ENCODE measurements at places on chromosomes 2 and 18.

GRCh38 chr18:23136326-23137096, 1.2 kb downstream of the CABLES1 start:
- no peak for DNase-seq

DNA sequence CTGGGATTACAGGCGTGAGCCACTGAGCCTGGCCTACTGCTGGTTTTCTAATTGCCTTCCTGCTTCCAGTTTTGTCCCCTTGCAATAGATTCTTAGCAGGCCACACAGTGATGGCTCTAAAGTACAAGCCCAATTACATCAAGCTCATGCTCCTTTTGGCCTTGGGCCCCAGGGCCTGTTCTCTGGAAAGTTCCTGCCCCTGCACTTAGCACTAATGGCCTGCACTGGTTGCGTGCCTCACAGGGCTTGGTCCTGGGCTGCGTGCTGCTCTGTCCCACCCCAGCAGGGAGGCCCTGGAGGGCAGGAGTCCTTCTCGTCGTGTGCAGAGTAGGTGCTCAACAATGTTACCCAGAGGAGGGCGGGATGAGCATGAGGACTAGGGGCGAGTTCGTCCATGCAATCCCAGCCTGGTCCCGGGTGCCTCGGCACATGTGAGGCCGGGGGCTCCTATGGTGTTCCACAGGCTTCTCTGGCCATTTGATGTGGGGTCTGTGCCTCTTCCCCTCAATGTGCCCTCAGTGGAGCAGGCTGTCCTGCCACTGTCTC, 51.7 kb downstream of the PDCL3 start:
- DNase-seq = no peak

DNA sequence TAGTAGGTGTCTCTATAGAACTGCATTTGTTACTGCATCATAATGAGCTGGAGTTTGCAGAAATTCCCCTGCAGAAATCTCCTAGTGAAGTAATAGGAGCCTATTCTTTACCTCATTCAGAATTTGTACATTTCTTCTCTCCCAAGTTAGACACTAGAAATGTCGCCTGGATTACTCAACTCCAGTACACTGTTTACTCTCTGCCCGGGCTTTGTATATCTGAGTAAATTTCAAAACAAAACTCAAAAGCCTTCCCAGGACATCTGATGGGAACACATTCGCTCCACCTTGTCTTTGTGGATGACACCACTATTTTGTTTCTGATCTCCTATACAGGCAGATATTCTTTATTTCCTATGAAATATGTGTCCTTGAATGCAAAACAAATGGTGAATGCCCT, 76.8 kb downstream of the POU3F3 start:
- no peak for DNase-seq

DNA sequence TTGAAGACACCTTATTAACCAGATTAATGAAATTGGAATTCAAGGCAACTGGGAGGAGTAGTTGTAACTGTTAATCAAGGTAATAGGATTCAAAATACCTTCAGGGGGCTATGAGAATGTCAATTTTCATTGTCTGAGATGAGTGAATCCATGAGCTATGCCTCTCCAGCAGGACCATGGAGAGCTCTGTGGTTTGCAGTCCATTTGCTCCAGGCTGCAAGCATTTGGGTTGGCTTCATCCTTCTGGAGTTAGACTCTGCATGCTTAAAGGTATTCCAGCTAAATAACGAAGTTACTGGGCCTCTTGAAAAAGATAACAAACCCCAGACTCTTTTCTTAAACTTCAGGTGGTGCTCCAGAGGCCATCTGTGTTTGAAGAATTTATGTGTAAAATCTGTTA, 207.1 kb upstream of the SLC8A1 start:
- no peak for DNase-seq

DNA sequence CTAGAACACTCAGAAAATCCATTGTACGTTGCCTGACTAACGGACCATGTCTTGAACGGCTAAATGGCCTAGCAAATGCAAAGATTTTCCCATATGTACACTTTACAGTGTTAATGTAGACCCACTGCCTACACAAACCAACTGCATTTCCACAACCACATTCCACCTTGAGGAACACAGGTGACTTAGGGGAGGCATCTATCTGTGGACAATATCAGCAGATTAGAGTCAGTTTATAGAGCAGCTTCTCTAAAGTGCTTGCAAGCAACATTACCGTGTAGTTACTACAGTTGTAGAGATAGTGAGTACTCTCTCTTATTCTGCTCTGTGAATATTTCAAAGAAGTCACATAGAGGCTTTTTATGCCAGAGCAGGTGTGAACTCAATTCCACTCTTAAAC, 139.6 kb downstream of the TCF4 start:
- DNase-seq = no peak

GRCh38 chr2:56170988-56171387, 12.8 kb upstream of the CCDC85A start:
- no peak for DNase-seq

- peak; percentile 9 for DNase-seq
Measured at GRCh38 chr2:33372940-33373553, 103.4 kb upstream of the RASGRP3 start.

- DNase-seq = no peak
Measured at GRCh38 chr2:74128206-74128605, 19.5 kb downstream of the BOLA3 start.

- DNase-seq = no peak
Measured at GRCh38 chr2:229714080-229714735, at the start of gene DNER. Gene DNER, minus strand, starts transcription at chr2:229714555. Its CDS starts 132 bp downstream, at chr2:229714423.

DNA sequence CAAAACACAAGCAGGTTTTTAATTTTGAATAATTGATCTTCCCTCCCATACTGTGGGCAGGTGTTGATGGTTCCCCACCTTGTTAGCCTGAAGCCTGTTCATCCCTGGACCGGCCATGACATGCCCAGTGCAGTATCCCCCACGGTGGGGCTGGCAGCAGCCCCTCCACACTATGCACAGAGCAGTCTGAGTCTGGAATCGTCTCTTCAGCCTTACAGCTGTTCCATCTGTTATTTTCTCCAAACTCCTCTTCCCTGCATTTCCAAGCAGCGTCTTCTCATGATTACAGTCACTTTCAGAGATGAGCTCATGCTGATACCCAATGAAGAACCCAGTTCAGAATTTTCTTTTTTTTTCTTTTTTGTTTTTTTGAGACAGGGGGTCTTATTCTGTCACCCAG, 68.2 kb downstream of the ADI1 start:
- no peak for DNase-seq

GRCh38 chr18:60157810-60158209, 214.8 kb downstream of the MC4R start:
- no peak for DNase-seq

- peak; percentile 1 for DNase-seq
Measured at GRCh38 chr2:162261032-162261945, 18.0 kb upstream of the FAP start.

- DNase-seq = no peak
Measured at GRCh38 chr2:127149384-127149783, 42.4 kb upstream of the BIN1 start.

DNA sequence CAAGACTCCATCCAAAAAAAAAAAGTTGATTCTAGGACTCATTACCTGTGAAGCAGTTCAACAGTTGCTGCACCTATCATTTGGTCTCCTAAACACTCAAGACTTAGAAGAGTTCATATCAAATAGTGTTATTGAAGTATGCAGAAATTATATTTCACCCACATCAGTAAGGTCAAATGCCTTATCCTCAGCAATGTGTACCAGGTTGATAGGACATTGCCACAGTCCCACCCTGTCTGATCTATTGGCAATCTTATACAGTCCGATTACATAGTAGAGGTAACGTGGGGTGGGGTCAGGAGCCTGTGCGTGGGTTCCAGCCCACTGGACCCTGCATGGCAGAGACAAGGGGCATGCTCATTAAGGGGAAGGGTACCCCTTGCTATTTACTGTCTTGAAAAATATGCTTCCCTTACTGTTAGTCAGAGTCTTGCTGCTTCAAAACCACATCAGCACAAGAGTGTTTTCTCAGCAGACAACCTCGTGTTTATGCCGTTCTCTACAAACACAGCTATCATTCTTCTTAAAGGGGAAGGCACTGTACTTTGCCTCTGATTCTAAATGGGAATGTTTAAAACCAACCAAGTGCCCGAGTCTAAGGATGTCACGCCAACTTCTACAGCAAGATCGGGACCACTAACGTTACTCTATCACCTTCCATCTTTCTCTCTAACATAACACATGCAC, 115.2 kb downstream of the MTCL1 start:
- no peak for DNase-seq

GRCh38 chr2:38182492-38183003, 106.6 kb upstream of the CYP1B1 start:
- no peak for DNase-seq

GRCh38 chr2:16100006-16100405, 159.7 kb downstream of the MYCN start:
- DNase-seq = no peak

- DNase-seq = no peak
Measured at GRCh38 chr2:128324897-128325410, 6.3 kb upstream of the HS6ST1 start.

- no peak for DNase-seq
Measured at GRCh38 chr2:18413676-18414396, 146.6 kb downstream of the RDH14 start.

- DNase-seq = no peak
Measured at GRCh38 chr2:109400102-109400501, 213.7 kb downstream of the SEPTIN10 start.

DNA sequence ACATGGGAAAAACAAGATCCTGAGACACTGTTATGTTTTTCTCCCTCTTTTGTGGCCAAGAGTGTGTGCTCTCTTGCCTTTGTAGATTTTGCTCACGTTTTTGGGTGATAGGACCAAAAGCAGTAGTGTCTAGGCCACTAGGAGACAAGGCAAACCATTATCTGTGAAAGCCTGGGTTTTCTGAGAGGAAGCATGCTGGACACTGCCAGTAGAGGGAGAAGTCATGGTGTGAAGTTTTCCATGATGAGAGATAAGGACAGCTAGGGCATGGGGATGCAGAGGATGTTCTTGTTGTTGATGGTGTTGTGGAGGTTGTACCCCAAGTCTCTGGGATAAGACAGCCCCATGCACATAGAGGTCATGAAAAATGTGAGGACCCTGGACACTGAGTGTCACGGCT, 285.3 kb downstream of the SOX11 start:
- no peak for DNase-seq

- no peak for DNase-seq
Measured at GRCh38 chr2:149339324-149339723, 8.9 kb downstream of the LYPD6 start.

GRCh38 chr2:127320586-127321275, 26.8 kb upstream of the ERCC3 start:
- DNase-seq = no peak

DNA sequence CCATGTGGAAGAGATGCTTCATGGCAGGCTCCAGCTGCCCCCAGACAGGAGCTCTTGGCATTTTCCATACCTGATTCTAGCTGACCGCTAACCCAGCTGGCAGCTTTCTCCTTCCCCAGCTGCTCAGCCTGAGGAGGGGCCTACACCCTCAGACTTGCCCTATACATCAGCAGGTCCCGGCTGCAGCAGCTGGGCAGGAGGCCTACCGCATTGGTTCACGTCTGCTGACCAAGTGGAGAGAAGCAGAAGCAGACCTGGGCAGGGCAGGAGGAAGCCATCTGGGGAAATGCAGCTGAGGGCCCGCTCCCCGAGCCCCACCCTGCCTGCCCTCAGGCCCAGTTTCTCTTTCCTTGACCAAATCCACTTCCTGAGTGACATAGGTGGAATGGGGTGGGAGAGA, 50.7 kb downstream of the LBH start:
- no peak for DNase-seq

GRCh38 chr2:46967990-46968647, 52.5 kb upstream of the MCFD2 start:
- no peak for DNase-seq

- no peak for DNase-seq
Measured at GRCh38 chr2:155382776-155383175, 684.3 kb downstream of the KCNJ3 start.

DNA sequence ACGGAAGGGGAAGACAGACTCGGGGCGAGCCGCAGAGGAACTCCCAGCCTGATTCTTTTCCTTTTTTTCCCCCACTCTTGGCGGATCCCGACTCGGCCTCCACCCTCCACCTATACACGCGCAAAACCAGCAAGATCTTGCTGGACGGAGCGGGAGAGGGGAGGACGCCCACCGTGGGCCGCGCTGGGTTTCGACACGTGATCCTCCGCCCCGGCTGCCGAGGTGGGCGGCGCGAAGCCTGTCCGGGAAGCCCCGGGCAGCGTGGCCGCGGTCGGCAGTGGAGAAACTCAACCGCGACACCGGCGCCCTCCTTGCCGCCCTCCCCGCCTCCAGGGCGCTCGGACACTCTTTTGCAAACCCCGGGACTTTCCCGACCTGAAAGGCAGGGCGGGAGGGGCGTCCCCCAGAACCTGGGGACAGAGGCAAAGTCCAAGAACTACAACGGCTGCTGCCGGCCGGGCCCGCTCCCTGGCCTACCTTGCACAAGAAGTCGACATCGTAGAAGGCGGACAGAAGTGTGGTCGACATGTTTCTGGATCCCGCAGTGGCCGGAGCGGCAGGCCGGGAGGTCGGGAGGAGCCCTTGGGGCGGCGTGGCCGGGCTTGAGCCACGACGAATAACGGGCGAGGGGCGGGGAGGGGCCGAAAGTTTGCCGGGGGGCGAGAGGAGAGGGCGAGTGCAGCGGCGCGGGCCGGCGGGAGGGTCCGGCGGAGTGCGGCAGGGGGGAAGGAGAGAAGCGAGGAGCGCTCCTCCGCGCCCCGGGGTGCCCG, 433 bp downstream of the ZFP36L2 start:
- DNase-seq = peak; percentile 76

GRCh38 chr2:96801786-96802595, 14.1 kb upstream of the CNNM3 start:
- no peak for DNase-seq

- DNase-seq = no peak
Measured at GRCh38 chr2:71807581-71808451, 339.8 kb downstream of the CYP26B1 start.

DNA sequence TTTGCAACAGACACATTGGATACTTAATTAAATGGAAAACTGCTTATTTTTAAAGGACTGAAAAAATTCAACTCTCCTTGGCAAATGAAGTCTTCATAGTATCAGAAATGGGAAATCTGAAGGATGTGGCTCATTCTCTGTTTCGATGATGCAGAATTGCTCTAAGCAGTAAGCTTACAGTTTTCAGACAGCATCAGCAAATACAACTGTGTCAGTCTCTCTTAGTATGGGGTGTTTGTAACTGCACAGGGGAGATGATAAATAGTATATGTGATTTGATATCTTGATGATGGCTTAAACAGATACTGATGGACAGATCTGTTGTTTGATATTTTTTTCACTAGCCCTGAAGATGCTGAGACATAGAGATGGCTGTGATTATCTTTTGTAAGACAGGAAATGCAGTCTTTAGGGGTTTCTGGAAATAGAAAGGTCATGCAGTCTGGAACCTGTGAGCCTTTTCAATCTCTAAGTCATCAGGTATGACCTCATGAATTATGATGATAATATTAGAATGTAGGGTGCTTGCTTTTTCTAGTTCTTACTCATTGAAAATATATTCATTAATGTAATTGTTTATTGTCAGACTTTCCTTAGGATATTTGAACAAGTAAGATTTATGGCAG, 84.2 kb downstream of the SLC4A10 start:
- DNase-seq = no peak

GRCh38 chr2:127535918-127536317, 435 bp downstream of the MYO7B start:
- no peak for DNase-seq

- DNase-seq = peak; percentile 17
Measured at GRCh38 chr18:65235966-65236624, 514.7 kb upstream of the CDH7 start.
